ENCODE measurements at places on chromosomes 2 and 18.

DNA sequence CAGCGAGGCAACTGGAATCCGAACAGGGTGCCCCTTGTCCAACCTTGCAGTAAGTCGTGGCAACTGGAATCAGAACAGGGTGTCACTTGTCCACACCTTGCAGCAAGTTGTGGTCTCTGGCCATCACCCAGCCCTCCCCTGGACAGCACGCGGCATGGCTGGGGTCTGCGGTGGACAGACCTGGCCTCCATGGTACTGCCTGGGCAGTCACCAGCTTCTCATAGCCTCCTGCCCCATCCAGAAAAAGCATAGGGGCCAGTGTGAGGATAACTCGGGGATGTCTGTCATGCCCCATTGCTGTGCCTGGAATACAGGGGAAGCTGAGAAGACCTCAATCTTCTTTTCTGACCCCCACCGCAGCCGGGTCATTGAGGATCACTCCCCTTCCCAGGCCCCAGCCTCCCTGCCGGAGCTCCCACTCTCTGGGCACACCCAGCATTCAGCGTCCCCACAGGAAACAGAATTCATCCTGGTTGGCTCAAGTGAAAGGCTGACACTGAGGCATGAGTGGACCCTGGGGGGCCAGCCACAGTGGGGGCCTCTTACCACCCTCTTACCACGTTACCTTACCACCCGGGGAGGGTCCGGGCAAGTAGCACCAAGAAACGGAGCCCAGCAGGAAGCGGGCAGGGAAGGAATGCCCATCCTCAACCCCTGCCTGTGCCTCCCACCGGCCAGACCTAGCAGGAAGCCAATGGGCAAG, 68.0 kb upstream of the RAB6C start:
- DNase-seq = no peak

- peak; percentile 100 for DNase-seq
These were observed at the start of gene ASNSD1 for GRCh38 chr2:189661148-189661956. Gene ASNSD1, plus strand, starts transcription at chr2:189661459. Its CDS starts 4,674 bp downstream, at chr2:189666133.

GRCh38 chr2:3420076-3420768, 40.7 kb downstream of the TRAPPC12 start:
- DNase-seq = no peak

DNA sequence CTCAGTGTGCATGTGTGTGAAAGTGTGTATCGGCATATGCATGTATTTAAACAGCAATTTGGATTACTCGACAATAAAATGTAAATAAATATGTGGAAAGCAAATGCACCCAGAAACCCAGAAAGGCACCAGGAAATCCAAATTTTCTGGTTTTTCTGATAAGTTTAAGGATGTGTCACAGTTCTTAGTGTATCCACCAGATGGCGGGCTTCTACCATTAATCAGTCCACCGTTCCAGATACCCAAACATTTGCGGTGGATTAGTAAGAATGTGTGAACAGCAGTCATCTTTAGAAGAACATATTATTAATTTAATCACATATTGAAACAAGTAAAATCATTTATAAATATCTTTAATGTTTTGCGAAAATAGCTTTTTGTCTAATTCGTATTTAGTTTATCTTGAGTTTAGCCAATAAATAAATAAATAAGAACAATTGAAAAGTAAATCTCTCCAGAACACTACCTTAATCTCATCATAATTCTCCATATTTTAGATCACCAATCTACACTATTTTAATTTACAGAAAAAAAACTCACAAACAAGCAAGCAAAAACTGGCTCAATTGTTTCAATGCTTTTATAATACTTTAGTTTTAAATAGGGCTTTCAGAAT, 298.9 kb downstream of the DSEL start:
- peak; percentile 87 for DNase-seq

- DNase-seq = no peak
These were observed 99.2 kb upstream of the PTPRM start for GRCh38 chr18:7467708-7468466.

DNA sequence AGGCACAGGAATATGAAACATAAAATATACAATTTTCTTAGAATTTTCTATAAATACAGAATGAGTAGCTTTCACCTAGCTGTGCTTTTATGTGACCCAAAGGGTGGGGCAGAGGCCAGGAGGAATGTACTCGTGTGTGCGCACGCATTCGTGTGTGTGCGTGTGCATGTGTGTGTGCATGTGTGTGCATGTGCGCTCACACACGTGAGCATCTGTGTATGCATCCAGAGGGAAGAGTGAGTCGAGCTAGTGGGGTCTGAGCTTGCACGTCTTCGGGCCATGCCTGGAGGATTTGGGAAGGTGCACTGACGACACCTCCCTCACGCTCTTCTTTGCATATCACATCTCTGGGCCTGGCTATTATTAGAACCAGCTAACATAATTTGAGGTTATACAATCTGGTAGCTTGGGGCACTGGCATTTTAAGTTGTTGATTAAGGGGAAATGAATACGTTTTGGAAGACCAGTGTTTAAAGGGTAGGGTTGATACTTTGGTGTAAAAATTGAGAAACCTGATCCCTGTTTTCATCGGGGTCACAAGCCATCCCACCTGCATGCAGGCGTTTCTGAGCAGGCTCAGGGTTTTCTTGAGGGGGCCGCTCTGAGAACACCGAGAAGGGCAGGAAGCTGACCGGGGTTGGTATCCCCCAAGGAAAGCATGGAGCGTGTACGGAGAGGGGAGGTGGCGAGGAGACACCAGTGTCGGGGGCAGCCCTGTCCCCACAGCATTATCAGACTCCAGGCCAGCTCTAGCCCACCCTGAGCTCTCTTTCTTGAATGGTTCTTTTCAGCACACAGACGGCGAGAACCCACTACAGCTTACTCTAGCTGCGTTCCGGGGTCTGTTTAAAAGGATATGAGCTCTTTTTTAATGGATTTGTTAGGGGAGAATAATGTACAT, 85.3 kb downstream of the LRRFIP1 start:
- no peak for DNase-seq

GRCh38 chr2:120894966-120895365, 159.3 kb downstream of the GLI2 start:
- no peak for DNase-seq

DNA sequence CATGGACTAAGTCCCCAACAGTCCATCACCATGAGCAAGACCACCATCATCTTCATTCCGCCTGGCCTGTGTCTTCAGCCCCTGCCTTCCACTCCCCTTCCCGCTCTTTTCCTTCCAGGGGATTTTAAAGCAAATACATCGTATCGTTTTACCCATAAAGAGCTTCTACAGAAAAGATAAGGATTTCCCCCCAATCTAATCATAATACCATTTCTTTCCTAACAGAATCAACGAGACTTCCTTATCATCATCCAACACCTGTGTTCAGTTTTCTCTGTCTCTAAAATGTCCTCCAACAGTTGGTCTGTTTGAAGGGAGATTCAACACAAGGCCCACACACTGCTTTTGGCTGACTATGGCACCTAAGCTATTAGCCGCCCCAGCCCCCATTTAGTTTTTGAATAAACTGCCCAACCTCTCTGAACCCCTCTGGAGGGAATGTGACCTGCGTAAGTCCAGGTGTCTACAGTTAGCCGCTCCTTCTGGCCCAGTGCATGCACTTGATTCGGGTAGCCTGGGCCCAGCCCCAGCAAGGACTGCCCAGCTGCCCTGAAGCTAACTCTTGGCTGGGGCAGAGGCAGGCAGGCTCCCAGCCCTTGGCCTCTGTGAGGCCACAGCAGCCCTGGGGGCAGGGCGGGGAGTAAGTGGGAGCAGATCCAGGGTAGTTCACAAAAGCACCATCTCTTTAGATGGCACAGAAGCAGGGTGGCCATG, 25.3 kb upstream of the SEMA4C start:
- DNase-seq = no peak

GRCh38 chr2:134773759-134774742, 55.3 kb upstream of the TMEM163 start:
- no peak for DNase-seq

- DNase-seq = no peak
These were observed 69.4 kb downstream of the ARHGAP28 start for GRCh38 chr18:6798896-6799295.

DNA sequence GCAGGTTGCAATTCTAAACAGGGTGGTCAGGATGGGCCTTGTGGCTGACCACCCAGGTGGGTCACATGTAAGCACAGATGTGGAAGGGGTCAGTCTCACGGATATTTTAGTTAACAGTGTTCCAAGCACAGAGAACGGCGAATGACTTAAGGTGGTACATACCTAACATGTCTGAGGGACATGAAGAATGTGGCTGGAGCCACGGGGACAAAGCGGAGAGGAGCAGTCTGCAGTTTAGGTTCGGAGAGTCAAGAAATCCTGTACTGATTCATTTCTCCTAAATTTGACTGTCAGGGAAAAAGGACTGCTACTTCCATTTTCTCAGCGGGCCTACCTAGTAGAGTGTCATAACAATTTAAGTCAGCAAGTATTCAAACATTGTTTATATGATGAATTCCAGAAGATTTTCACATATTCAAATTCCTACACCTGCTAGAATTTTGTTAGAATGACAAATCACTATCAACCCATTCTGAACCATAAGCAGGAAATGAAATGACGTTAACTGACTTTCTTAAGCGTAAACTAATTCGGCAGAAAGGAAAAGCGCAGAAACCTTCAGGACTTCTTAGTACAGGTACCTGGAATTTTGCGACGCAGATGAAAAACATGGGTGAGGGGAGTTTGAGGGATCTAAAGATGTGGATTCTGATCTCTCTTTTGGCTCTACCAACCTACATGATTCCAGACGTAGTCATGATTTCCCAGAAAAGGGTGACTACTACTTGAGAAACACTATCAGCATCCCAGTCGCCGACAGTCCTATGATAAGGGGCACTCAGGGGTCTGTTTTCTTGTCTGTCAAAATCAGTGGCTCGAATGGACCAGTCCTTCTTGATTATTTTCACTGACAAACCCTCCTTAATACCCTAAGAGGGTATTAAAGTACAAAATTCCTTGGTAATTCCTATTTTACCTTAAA, 41.3 kb downstream of the PTPN2 start:
- DNase-seq = no peak

- DNase-seq = no peak
These were observed 158.7 kb upstream of the DPP10 start for GRCh38 chr2:114283774-114284173.

DNA sequence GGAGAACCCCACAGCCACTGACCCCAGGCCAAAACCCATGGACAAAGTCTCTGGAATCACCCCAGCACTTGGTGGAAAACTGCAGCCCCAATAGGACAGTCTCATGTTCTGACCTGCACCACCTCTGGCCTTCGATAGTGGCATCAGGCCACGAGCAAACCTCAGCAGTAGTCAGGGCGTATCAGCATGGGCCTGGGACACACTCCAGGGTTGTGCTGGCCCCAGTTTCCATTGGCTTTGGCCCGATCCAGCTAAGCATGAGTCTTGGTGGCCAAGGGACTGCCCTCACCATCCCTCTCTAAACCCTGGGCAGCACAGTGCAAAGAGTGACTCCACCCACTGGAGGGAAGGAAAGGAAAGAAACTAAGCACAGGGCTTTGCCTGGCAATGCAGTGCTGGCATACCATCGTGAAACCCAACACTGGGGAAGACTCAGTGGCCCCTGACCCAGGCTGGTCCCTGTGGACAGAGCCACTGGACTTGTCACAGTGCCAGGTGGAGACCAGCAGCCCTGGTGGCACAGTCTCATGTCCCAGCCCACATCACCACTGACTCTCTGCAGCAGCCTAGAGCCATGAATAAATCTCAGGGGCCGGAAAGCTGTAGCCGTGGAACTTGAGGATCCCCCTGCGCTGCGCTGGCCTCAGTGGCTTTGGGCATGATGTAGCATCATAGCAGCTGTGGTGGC, 46.3 kb downstream of the ZNF519 start:
- no peak for DNase-seq

DNA sequence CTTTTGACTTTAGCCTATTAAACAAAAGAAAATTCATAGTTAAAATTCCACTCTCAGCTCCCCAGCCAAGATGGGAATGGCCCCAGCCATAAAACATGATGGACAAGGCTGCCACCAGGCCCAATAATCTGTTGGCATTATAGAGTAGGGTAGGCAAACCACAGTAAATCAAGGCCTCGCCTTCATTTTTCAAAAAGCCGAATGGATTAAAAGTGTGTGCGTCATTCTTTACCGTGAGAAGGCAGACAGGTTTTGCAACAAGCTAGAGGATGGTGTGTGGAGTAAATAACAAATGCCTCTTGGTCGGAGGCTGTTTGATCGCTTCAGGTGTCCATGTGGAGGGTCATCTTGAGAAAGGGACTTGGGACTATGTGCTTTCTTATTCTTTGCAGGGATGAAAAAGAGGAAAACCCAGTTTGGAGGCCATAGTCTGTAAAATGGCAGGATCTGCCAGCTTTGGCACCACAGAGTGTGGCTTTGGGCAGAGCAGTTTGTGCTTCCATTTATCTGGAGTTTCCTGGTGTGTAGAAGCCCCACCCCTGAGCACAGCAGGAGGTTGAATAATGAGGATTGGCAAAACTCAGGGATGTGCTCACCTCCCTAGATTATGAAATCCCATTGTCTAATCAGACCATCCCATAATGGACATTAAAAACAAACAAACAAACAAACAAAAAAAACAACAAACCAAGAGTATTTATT, 57.1 kb upstream of the ITGB6 start:
- DNase-seq = no peak

- no peak for DNase-seq
These were observed 538.5 kb upstream of the ZEB2 start for GRCh38 chr2:145058457-145058856.

DNA sequence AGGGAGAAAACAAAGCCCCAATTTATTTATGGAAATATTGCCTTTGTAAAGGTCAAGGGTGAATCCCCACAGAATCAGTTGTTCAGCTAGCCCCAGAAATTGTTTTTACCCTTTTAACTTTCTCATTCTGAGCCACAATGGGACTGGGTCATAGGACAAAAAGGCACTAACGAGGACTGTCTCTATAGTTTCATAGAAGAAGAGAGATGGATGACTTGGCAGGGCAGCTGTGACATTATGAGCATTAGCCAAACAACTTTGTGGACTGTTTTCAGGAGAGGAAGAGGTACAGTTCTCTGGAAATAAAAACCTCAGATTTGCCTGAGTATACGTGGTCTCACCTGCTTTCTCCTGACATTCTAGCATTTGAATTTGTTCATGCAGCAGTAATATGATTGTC, 1155.8 kb upstream of the CHAC2 start:
- DNase-seq = no peak

DNA sequence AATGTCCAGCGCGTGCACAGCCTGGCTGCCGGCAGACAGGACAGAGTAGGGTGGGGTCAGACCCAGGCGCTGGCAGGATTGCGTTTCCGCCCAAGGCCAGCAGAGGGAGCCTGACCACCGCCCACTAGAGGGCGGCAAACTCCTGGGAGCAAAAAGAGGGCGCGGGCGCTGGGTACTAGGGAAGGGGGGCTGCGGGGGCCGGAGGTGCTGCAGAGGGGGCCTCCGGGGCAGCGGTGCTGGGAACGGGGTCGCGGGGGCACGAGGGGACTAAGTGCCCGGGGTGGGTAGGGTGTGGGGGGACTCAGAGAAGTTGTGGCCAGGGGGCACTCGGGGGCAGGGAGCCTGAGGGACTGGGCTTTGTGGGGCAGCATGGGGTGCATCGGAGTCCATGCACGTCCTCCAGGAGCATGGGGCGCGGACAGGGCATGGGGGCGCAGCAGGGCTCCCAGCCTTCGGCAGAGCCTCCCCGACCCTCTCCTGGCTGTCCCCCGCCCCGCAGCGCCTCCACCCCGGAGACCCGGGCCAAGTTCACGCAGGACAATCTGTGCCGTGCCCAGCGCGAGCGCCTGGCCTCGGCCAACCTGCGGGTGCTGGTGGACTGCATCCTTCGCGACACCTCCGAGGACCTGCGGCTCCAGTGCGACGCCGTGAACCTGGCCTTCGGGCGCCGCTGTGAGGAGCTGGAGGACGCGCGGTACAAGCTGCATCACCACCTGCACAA, 3.2 kb downstream of the TEKT4 start:
- peak; percentile 25 for DNase-seq

- DNase-seq = no peak
These were observed 8.0 kb downstream of the E2F6 start for GRCh38 chr2:11457935-11458334.

- no peak for DNase-seq
These were observed 51.9 kb downstream of the ESCO1 start for GRCh38 chr18:21548647-21549046.
